ENCODE measurements at places on chromosomes 1 and 21.

- no peak for DNase-seq
Observed at GRCh38 chr1:52907068-52907811, 14.3 kb downstream of the ECHDC2 start.

DNA sequence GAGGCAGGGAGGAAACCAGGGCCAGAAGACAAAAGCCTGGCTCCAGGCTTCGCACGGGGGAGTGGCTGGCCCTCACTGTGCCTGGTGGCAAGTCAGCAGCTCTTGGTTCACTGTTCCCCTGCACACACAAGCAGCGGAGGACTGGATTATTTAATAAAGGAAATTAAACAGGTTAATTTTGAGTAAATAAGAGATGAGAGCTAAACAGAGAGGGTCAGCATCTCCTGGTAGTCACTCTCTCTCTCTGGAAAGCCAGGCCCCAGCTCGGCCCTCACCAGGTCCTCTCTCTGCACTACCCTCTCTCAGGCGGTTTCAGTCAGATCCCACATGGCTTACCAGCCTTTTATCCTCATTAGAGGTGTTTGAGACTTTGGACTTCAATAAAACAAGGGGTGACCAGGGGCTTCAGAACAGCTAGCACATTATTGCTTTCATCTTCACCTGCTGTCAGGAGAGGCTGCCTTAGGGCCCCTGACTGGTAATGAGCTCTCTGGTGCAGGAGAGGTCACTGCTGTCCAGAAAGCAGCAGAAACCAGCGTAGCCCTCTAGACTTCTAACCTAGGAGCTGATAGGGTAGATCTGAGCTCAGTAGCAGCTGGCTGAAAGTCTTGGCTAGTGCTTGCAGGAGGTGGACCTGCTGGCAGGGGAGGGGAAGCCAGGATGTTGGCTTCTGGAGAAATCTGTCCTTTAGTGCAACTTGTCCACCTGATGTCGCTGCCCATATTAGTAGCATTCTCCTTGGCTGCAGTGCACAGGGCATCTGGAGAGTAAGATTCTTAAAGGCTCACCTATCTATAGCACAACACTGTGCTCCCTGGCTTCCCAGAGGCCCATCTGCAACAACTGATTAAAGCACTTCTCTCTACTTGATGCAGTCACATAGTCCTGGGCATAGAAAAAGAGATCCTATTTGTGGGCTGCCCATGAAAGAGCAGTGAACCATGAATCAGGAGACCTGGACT, 45.9 kb downstream of the SYT6 start:
- DNase-seq = no peak

- no peak for DNase-seq
Observed at GRCh38 chr1:121445679-121446078, 260.9 kb downstream of the SRGAP2C start.

- DNase-seq = peak; percentile 95
Observed at GRCh38 chr1:36857754-36858153, 176.6 kb downstream of the GRIK3 start.

- DNase-seq = no peak
Observed at GRCh38 chr1:54290506-54291184, 90.7 kb downstream of the MRPL37 start.

GRCh38 chr21:32185726-32186125, 93.1 kb downstream of the MIS18A start:
- no peak for DNase-seq

DNA sequence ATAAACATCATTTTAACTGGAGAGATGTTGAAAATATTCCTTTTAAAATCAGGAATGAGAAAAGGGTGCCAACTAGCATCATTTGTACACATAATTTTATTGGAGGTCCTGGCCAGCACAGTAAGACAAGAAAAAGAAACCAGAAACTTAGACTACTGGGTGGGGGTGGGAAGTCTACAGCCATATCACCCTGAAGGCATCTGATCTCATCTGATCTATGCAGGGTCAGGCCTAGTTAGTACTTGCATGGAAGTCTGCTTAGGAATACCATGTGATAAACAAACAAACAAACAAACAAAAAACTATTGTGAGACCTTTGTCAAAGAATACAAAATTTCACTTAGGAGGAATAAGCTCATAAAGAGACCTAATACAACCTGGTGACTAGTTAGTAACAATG, 54.2 kb downstream of the EIF2B3 start:
- DNase-seq = no peak

DNA sequence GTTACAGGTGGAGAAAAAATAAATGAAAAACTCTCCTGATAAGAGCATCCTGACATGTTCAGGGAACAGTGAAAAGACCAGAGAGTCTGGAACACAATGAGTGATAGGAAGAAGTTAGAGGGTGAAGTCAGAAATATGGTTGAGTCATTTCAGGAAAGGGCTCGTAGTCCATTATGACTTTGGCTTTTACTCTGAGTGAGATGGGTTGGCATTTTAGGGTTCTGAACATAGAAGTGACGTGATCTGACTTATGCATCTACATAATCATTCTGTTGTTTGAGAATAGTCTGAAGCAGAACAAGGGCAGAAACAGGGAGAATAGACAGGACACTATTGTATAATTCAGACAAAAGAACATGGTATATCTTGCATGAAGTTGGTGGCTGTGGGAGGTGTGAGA, 5.8 kb downstream of the HMCN1 start:
- DNase-seq = no peak

DNA sequence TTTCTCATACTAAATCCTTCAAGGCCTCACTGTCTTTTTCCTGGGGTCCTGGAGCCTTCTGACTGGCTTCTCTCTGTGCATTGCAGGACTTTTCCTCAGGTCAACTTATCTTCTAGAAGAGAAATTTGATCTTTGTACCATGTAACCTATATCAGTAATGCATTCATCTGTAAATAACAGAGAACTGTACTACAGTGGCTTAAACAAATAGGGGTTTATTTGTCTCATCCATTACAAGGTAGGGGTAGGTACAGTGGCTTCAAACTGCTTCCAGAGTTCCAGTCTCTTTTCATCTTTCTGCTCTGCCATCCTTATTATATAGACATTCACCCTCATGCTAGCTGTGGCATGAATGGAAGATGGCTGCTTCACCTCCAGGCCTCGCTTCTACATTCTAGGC, 29.5 kb upstream of the GTF2B start:
- DNase-seq = no peak

DNA sequence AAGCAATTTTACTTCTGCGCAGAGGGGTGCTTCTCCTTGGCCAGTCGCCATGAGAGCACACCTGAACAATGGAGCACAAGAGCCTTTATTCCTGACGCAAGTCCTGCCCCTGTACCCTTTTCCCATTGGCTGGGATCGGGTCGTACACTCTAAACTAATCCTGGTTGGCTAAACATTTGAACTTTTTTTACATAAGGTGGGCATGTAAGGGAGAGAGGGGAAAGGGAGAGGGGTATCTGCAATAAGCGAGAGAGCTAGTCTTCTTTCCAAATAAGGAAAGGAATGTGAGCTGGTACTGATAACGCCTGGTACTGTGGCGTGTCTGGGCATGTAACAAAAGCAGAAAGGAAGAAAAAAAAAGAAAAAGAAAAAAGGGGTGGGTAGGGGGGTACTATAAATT, 21.8 kb downstream of the MFSD2A start:
- peak; percentile 94 for DNase-seq
